Thoracic aorta (tissue), 2 donors: ENCODE measurements at places on chromosomes 4 and X.

GRCh38 chrX:124212622-124213021 is 119.8 kb upstream of the TEX13D start:
- DNase-seq = no peak

DNA sequence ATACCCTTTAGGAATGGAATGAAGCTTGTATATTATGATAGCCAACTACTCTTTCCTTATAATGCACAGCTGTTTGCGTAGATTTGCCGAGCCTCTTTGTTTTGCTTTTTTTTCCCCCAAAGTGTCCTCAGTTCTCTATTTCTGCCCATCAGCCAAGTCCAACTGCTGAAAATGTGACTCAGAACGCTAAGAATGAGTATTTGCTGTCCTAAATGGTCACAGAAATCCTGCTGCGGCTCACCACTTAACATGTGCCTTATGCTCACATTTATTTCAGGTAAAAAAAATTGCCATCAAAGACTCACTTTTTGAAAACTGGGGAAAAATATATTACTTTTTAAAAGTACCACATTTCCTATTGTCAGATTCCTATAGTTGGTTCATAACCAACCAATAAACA is 36.9 kb downstream of the GABRA4 start:
- no peak for DNase-seq

DNA sequence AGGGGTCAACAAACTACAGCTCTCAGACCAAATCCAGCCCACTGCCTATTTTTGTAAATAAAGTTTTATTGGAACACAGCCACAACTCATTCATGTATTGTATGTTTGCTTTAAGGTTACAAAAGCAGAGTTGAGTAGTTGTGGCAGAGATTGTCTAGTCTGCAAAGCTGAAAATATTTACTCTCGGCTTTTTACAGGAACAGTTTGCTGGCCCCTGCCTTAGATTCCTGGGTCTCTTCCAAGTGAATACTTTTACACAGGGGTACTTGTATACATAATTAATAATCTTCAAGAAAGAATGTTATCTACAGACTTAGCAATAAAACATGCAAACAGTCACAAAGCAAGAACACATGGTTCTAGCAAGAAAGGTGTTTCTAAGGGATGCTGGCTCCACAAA is 154.2 kb downstream of the AMELX start:
- DNase-seq = no peak

GRCh38 chr4:78610546-78611214 is 59.1 kb downstream of the ANXA3 start:
- no peak for DNase-seq

DNA sequence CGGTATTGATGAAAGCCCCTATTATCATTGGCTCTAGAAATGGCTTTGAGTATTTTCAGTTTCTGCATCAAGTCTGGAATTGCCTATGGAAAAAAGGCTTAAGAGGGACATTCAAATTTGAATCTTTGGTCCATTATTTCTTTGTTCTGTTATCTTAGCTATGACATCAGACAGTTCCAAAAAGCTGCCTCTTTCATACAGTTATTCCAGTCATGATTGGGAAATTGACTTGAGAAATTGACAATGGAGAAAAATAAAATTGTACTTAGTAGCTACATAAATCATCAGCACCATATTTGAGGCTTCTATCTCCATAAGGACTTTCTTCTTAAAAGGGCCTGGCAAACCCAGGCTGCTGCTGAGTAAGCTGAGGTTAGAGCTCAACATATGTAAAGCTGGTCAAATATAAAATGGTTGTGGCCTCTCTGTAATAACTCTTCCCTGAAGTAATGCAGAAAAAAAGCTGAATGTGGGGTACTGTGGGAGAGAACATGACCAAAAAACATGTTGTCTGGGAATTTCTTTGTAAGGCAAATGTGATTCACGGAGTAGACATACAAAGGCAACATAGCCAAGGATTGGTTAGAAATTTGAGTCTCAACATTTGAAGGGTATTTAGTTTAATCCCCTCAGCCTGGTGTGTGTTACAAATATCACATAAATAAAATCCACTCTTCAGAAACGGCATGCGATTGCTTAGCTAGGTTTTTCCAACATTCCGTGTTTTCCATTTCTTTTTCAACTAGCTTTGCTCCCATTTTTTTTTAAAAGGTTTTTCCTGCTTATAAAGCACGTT is 100.9 kb downstream of the LNX1 start:
- DNase-seq = no peak

- no peak for DNase-seq
Observed at GRCh38 chr4:154838694-154839093, 57.6 kb downstream of the RBM46 start.
